ENCODE measurements at places on chromosomes 3 and 15.

GRCh38 chr3:155292133-155292532 lies 1.4 kb downstream of the STRIT1 start:
- no peak for DNase-seq

DNA sequence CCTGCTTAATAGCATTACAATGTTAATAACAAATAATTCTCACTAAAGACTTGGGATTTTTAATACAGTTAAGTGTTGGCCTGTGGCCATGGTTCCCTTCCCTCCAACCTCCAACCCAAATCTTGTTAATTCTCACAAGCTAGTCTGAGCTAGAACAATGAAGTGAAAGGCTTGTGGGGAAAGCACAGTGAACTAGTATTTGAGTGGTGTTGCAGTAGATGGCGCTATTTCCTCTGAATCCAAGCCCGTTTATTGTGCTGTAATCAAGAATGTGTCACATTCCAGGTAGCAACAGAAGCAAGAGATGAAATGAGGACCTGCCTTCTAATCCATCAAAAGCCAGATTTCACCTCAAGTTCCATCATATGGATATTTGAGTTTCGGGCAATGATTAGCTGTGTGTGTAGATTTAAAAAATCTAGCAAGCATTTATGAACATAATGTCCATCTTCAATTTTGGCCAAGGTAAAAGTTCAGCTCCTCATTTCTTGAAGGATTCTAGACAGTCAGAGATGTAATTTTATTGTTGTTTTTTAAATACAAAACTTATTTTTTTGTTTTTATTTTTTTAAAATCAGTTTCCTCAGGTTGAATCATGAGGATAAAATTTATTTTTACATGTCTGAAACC lies 160.7 kb downstream of the SQOR start:
- DNase-seq, result peak; percentile 17

DNA sequence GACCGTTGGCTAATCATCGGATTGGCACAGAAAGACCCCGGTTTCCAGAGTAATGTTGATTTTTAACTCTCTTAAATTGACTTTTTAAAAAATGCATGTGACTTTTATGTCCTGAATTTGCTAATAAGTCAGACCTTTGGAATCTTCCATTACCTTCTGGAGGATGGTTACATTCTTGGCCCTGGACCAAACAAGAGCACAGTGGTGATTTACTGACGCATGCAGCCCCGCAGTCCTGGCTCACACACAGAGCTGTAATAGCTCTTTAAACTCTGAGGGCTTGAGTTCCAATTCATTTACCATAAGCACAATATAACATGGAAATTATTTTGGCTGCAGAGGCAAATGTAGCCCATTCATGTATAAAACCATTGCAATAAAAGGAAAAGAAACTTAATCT lies 25.1 kb downstream of the SOX14 start:
- no peak for DNase-seq

GRCh38 chr15:65184305-65184867 lies 756 bp downstream of the CLPX start:
- peak; percentile 58 for DNase-seq

GRCh38 chr15:70314018-70314354 lies 216.3 kb upstream of the TLE3 start:
- no peak for DNase-seq

DNA sequence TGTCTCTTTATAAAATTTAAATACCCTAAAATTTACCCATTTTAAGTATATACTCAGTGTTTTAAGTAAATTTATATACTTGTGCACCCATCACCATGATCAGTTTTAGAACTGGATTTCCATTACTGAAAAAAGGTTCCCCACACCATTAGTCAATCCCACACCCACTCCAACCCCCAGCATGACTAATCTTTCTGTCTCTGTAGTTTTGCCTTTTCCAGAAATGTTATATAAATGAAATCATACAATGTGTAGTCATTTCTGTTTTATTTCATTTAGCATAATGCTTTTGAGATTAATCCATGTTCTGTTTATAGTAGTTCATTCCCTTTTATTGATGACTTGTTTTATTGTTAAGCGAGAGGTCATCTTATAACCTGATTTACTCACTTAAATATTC lies 66.1 kb upstream of the LIMD1 start:
- DNase-seq, result no peak

DNA sequence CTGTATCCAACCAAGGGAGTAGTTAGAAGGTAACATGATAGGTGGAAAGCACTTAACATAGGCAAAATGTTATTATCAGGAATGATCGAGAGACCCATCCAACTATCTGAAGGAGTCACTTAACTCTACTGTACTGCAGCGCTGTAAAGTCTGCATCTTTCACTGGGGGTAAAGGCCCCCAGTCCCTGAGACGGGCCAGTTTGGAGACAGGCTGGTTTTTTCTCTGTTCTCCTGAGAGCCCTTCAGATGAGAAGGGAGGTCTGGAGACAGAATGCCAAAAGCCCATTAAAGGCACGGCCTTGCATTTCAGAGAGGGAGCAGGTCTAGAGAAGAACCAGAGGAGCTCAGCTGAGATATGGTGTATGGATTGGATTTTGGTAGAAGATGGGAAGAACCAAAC lies 71.3 kb upstream of the CGNL1 start:
- no peak for DNase-seq

Data from left colon (tissue), 2 donors.